ENCODE measurements at places on chromosomes 7 and 10.

GRCh38 chr7:111741811-111742240 is 179.5 kb upstream of the IMMP2L start:
- peak; percentile 12 for DNase-seq

DNA sequence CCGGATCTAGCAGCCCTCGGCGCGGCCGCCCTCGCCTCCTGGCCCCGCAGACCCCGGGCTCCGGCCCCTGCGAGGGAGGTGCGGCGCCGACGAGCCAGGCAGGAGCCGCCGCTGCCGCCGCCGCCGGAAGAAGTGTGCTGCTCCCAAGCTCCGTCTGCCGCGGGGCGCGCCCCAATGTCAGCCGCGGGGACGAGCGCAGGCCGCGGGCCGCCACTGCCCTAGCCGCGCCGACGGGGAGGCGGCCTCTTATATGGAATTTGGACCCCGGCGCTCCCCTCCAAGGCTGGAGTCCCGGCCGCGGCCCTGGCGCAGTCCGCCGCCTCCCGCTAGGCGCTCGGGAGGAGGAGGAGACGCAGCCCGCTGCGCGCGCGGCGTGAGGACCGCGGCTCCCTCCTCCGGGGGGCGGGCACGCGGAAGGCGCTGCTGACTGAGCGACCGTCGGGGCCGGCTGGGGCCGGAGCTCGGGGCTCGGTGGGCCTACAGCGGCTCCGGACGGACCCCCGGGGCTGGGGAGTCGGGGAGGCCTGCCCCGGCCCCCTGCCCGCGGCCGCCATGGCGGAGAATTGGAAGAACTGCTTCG is at the start of gene TRIM8:
TSS of gene TRIM8 (plus strand) at position 414 of the 580 bp plus-strand sequence. CDS start at position 553, 139 bp downstream.
- no peak for DNase-seq

DNA sequence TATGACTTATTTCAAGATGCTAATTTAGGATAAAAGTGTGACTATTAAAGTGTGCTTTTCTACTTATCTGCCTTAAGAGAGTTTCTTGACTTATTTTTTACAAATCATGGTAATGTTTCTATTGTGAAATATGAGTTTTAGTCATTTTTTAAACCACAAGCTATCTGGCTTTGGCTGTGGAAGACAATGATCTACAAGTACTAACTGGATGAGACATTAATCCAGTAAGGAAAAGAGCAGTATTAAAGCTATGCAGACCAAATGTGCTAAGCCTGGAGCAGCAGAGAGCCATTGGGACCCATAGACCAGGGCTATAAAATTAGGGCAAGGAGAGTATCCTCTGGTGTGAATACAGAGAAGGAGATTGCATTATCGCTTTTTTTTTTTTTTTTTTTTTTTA is 92.4 kb downstream of the SEMA3A start:
- no peak for DNase-seq

- DNase-seq = no peak
Measured at GRCh38 chr7:16801111-16801542, 3.7 kb downstream of the AGR2 start.

DNA sequence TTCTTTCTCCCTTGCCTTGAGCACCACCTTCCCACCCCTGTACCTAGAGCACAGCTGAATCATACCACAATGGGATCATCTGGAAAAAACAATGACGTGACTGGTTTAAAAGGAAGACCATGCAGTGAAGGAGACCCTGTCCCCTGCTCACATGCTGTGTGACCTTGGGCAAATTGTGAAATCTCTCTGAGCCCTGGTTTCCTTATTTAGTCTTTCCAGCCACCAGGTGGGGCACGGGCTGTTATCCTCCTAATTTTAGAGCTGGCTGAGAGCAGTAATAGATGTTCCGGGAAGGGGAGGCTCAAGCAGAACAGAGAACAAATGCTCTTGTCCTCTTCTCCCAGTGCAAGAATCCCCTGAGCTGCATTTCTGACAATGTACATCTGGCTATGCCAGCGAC is 198.3 kb downstream of the RPS24 start:
- no peak for DNase-seq

DNA sequence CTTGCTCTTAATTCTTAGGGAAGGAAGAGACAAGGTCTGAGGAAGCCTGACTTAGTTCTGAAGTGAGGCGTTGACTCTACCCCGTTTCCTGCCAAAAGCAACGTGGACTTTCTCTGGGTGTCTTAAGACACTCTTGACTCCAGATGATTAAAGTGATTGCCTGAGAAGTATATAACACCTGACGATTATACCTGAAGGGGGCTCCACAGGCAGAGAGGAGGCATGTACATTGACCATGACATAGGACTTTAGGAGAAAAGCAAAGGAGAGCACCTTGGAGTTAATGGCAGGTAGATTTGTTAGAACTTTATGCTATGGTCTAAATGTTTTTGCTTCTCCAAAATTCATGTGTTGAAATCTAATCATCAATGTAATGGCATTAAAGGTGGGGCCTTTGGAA is 15.9 kb downstream of the ITGB8 start:
- DNase-seq = no peak

GRCh38 chr7:1547777-1548437 is 8.1 kb downstream of the TMEM184A start:
- DNase-seq = no peak

- DNase-seq = no peak
Measured at GRCh38 chr10:69742928-69743602, 58.6 kb upstream of the COL13A1 start.

Measured in activated CD8-positive, alpha-beta memory T cell treated with anti-CD3 and anti-CD28 coated beads for 4 hours (primary cell).